Karpas-422 (cell line): ENCODE measurements at places on chromosomes 2 and 18. TPM values are rescaled to one million over a fixed set of nuclear protein-coding genes. Genes with fewer than 3 reads are reported as not detected.

The NEU4 gene
- not detected in 2 replicates for total RNA-seq

The CDH7 gene
- total RNA-seq = 0.14 TPM in 1 of 2 replicates, not detected in the other

The C2orf74 gene
- 7.6 and 21.4 TPM in 2 replicates for total RNA-seq

The LDLRAD4 gene
- 204 and 269 TPM in 2 replicates for total RNA-seq

The CRYGD gene
- not detected in 2 replicates for total RNA-seq

- no peaks in the 10 kb centered on the region for H3K27me3 ChIP-seq
- H3K27ac ChIP-seq = peak overlapping the region; percentile 79
- no peak overlapping the region; the same call in 1 of the 2 replicates for H3K4me3 ChIP-seq
- H3K36me3 ChIP-seq = peaks cover 27% of the 10 kb centered on the region
- DNase-seq = no peak
- H3K4me1 ChIP-seq = peaks cover 54% of the 10 kb centered on the region
Measured at GRCh38 chr2:184644685-184645084, 46.4 kb downstream of the ZNF804A start.

- no peak overlapping the region for H3K27ac ChIP-seq
- H3K4me3 ChIP-seq = no peak overlapping the region
- H3K36me3 ChIP-seq = no peaks in the 10 kb centered on the region
- no peaks in the 10 kb centered on the region for H3K4me1 ChIP-seq
- DNase-seq = no peak
- H3K27me3 ChIP-seq = no peaks in the 10 kb centered on the region
Measured at GRCh38 chr2:128367601-128368359, 49.1 kb upstream of the HS6ST1 start.

- peak; percentile 96 for DNase-seq
- H3K4me3 ChIP-seq = peak overlapping the region; percentile 14; the same call in 1 of the 2 replicates
- H3K4me1 ChIP-seq = peaks cover 86% of the 10 kb centered on the region
- H3K27ac ChIP-seq = peak overlapping the region; percentile 97
- H3K36me3 ChIP-seq = no peaks in the 10 kb centered on the region
Measured at GRCh38 chr2:11832531-11832930, 86.1 kb downstream of the LPIN1 start.

DNA sequence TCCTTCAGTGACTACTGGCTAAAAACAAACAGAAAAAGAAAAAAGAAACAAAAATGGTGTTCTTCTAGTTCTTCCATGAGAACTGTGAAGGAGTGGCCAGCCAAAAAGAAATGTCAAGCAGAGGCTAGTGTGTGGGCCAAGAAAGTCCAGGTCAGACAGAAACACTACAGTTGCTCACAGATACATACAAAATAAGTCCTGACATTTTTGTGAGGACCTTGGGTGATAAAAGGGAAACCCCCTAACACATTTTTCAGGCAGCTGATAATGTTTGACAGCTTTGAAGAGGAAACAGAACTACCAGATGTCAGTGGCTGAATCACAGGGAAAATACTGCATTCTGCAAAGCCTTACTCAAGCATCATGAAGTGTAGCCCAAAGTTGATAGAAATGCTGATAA lies 28.1 kb downstream of the ARHGAP25 start:
- H3K36me3 ChIP-seq = peaks cover 10% of the 10 kb centered on the region
- no peaks in the 10 kb centered on the region for H3K27me3 ChIP-seq
- DNase-seq = peak; percentile 86
- peak overlapping the region; percentile 59 for H3K4me3 ChIP-seq
- peak overlapping the region; percentile 89 for H3K27ac ChIP-seq

The SCN9A gene
- total RNA-seq = not detected in 2 replicates

- H3K36me3 ChIP-seq = no peaks in the 10 kb centered on the region
- H3K4me1 ChIP-seq = no peaks in the 10 kb centered on the region
- H3K4me3 ChIP-seq = no peak overlapping the region
- no peak overlapping the region for H3K27ac ChIP-seq
- DNase-seq = no peak
Measured at GRCh38 chr2:183010112-183010511, 28.1 kb downstream of the NCKAP1 start.

The DOK1 gene
- total RNA-seq = 24.7 and 57.1 TPM in 2 replicates

- no peaks in the 10 kb centered on the region for H3K27me3 ChIP-seq
- peaks cover 7% of the 10 kb centered on the region for H3K4me1 ChIP-seq
- no peak overlapping the region for H3K27ac ChIP-seq
- DNase-seq = no peak
Measured at GRCh38 chr18:62280058-62280457, 45.1 kb upstream of the TNFRSF11A start.

The NHEJ1 gene
- 10.4 and 21.5 TPM in 2 replicates for total RNA-seq
